Fibroblast of villous mesenchyme (primary cell): ENCODE measurements at places on chromosomes 16 and 17. TPM values are rescaled to one million over a fixed set of nuclear protein-coding genes. Genes with fewer than 3 reads are reported as not detected.

- peak; percentile 0 for DNase-seq
Measured at GRCh38 chr17:11608396-11608795, 10.1 kb downstream of the DNAH9 start.

GRCh38 chr17:28951991-28952975 is 965 bp upstream of the PHF12 start:
- DNase-seq: peak; percentile 99

DNA sequence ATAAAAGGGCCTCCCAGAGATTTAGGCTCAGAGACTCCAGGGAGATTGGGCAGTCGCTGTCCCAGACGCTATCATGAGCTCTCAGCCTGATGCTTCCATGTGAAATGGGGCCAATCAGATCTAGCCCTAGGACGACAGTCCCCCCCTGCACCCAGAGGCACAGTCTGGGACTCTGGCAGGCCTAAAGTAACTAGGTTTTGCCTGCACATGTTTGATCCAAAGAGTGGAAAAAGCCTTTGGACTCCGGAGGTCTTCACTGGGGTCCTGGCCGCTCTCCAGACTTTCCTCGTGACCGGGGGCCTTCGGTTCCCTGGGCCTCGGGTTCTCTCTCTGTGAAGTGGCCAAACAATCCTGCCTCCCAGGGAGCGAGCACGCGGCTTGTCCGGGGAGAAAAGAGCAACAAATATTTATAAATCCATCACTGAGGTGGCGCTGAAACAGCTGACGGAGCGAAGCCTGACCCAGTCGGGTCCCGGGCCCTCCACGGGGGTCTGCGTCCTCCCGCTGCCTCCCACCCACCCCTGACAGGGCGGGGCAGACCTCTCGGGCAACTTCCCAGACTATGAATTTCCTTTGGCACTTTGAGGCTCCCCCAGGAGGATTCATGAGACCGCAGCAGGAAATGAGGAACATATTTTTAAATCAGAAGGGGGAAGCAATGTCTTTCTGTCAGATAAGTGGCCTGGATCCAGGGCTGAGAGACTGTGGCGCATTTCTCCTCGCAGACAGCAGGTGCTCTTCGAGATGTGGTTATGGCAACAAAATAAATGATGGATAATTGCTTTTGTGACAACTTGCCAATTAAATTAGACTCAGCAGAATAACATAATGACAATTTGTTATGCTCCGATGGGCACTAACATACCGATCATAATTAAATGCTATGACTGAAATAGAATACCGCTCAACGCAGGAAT is 38.9 kb downstream of the MRPS23 start:
- peak; percentile 28 for DNase-seq

GRCh38 chr16:77944631-77945030 is 77.7 kb upstream of the CLEC3A start:
- no peak for DNase-seq

Gene STH
- not detected in 2 replicates for total RNA-seq

DNA sequence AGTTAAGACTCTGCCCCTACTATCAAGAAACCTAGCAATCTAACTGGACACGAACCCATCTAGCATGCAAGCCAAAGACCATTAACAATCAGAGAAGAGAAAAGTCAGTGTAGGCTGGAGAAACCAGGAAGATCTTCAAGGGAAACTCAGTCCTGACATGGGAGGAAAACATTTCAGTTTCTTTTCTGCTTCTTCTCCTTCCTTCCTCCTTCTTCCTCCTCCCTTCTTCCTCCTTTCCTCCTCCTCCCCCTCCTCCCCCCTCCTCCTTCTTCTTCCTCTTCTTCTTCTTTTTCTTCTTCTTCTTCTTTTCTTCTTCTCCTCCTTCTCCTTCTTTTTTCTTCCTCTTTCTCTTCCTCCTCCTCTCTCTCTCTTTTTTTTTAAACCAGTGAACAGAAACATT is 29.6 kb upstream of the SHISA9 start:
- no peak for DNase-seq

DNA sequence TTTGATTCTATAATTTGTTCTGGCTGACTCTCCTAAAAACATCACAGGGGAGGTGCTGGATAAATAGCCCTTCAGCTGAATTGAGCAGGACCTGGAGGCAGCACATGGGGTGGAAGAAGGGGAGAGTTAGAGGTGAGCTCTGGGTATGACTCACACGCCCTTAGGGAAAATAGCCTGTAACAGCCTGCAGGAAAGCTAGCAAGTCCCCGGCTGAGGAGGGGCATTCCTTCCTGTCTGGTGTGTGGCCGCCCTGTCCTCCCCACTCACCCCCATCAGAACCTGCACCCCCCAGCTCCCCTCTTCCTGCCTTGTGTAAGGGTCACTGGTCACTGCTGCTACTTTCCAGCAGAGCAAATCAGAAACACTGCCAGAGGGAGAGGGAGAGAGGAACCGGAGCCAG is 187.4 kb downstream of the C16orf95 start:
- DNase-seq: no peak

DNA sequence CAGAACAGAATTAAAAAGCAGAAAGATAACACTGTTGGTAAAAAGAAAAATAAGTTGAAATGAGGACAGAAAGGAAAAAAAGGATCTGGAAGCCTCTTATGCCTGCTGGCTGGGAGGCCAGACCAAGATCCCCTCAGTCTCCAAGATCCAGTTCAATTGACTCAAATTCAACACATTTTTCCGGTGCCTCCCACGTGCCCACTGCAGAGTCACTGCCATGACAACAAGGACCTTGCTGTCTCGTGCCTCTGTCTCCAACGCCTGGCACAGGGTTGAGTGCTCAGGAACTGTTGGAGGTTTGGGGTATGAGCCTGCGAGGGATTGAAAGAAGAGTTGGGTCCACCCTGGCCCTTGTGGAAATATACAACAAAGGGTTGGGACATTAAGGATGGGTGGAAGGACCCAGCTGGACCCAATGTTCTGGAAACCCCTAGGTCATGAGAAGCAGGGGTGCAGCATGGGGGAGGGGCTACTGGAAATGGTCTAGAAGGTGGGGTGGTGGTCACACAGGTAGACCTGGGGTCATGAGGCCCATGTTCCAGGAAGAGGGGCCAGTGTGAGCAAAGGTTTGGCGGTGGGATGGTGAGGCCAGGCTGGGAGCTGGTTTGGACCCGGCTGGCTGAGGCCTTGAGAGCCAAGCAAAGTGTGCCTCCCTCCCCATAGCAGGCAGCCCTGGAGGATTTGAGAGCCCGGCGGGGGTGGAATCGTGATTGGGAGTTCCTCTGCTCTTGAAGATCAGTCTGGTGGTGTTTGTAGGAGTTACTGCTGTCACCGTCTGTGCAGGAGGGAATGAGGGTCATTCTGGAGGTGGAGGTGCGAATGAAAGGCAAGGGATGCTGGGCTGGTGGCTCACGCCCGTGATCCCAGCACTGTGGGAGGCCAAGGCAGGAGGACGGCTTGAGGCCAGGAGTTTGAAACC is 1.3 kb downstream of the IL34 start:
- DNase-seq: no peak

Gene COASY
- 18.0 and 22.0 TPM in 2 replicates for total RNA-seq

DNA sequence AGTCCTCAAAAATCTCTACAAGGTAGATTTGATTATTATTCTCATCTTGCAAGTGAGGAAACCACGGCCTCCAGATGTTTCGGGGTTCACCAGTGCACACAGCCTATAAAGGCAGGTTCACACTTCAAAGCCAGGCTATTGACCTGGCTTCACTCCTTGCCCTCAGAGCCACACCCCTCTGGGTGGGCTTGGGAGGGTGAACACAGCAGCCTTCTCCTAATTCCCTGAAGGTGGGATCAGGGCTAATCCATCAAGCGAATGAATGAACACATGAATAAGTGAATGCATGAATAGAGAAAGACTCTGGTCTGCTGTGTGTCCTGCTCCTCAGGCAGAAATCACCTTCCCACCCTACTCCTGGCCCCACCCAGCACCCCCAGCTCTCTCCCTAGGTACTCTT is 139.0 kb downstream of the CYLD start:
- DNase-seq: no peak
